NCI-H2081 treated with DMSO at 0.1 percent for 48 hours (cell line): ENCODE measurements at places on chromosomes 4 and X.

- peak; percentile 40 for DNase-seq
These were observed at the start of gene NDST3 for GRCh38 chr4:118034053-118034785. Gene NDST3, plus strand, starts transcription at chr4:118034486. Its CDS starts 19,425 bp downstream, at chr4:118053911.

GRCh38 chrX:77899081-77899828 lies at the start of gene COX7B:
Gene COX7B, plus strand, starts transcription at chrX:77899468. Its CDS starts 86 bp downstream, at chrX:77899554.
- DNase-seq: peak; percentile 96

DNA sequence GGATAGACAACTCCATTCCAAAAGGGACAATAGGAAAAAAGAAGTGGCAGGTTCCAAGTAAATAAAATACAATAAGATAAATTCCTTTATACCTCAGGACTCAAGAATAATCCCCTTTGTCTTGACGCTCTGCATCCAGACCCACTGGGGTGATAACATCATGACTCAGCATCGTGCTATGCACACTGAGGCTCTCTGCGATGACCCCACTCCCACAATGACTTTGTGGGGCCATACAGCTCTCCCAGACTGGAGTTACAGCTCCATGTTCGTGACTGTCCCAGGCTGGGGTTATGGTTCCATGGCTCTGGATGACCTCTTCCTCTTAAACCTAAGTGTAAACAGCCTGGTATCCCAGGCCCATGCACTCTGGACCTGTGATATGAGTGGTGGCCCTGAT lies 254.5 kb upstream of the ADGRL3 start:
- no peak for DNase-seq

GRCh38 chr4:78971776-78972175 lies 32.5 kb upstream of the PAQR3 start:
- no peak for DNase-seq

DNA sequence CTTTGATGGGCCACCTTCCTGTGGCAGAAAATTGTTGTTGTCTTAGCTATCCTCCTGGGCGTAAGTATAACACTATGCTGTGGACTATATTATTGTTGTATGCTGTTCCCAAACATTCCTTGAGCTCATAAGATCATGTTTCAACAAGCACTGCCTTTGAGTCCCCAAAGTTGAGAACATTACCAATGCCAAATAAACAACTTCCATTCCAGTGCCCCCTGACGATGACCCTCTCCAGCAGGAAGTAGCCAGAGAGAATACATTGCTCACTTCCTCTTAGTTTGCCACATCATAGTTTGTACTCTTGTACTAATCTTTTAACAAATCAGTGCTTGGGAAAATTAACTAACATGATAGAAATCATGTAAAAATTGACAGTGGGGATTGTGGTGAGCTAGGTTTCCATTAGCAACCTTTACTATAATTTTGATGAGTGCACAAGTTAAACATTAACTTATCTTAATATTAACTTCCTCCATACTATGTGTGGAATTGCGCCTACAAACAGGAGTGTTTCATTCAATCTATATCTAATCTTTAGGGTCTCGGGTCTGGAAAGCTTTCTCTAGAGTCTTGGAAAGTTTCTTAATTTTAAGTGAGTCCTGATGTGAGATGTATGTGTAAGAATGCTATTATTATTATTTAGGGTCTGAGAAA lies 20.3 kb upstream of the DHX15 start:
- DNase-seq: no peak

- no peak for DNase-seq
These were observed 432.8 kb upstream of the FMR1 start for GRCh38 chrX:147478899-147479298.

DNA sequence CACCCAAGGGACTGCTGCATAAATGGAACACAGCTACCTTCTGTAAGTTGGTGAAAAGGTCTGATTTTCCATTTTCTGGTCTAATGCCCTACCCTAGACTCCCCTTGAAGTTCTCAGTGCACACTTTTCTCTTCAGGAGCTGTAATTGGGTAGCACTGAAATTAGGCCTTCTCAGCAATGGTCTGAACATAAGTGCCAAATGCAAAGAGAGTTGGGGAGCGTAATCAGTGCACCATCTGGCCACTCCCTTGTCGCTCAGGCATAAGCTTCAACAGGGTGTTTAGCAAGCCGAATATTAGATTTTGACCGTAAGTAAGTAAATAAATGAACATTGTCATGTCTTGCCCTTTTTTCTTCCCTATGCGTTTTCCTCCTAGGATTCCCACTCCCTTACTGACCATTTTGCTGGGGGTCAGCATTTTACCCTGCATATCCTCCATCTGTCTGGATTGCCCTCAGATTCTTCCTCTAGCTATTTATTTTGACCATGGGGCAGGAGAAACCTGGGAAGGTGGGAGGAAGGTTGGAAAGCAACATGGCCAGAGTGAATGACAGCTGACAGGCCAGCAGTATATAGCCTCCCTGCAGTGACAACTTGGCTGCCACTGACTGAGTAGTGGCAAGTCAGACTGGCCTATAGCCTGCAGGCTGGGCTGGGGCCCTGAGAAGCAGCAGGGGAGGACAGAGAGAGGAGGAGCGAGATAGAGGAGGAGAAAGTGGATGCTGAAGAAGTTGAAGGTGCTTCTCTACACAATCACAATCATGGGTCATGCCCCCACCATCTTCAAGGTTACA lies 2.7 kb downstream of the NHSL2 start:
- DNase-seq: no peak

GRCh38 chr4:93320356-93320755 lies 508.2 kb upstream of the ATOH1 start:
- no peak for DNase-seq

DNA sequence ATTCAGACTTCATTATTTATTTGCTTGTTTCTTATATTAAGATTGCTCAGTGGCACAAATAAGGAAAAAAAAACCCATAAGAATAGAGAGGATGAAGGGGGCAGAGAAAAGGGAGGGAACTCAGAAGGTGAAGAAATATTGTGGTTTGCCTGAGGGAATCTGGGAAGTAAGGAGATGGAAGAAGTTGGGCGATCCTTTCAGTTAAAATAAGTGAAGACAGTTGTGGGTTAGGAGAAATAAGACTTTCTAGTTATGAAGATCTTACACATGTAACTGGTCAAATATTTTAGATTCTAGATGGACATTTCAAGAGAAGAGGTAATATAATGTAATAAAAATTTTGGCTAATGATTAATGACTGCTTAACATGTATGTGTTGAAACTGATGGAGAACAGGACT lies 138.7 kb upstream of the LIMCH1 start:
- DNase-seq: no peak

- no peak for DNase-seq
These were observed 9.8 kb upstream of the CISD2 start for GRCh38 chr4:102858828-102859464.

DNA sequence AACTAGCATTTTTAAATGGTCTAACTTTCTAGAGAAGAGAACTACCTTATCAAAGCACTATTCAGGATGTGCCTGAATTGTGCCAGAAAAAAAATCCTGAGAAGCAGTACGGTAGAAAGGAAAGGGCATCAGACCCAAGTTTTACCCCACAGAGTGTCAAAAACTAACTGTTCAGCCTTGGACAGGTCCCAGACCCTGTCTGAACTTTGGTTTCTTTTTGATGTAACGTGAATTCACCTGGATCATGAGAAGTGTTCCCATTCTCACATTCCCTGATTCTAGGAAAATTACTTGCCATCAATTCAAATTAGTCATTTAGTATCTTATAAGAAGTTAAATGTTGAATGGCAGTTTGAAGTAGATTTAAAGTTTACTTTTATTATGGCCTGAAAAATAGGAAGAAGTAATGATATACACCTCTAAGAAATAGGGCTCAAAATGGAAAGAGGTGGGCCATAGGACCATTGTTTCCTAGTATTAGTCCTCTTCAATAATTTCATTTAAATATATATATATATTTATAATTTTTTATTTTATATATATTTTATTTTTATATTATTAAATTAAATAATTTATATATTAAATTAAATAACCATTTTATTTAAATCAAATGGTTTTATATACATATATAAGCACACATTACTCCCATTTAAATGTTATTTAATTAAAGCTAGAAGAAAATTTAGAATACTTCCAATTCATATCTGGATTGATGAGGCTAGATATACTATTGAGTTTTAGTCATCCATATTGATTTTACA lies 181.9 kb upstream of the PPARGC1A start:
- DNase-seq: no peak

DNA sequence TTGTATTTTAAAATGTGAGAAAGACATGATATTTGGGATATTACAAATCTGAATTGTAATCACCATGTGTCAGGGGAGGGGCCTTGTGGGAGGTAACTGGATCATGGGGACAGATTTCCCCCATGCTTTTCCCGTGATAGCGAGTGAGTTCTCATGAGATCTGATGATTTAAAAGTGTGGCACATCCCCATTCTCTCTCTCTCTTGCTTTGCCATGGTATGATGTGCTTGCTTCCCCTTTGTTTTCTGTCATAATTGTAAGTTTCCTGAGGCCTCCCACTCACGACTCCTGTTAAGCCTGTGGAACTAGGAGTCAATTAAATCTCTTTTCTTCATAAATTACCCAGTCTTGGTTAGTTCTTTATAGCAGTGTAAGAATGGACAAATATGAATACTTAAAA lies 39.0 kb downstream of the CCDC158 start:
- no peak for DNase-seq

- no peak for DNase-seq
These were observed 456.1 kb downstream of the FGF13 start for GRCh38 chrX:138255373-138255772.

GRCh38 chrX:46873746-46874145 lies 36.9 kb downstream of the RP2 start:
- no peak for DNase-seq

DNA sequence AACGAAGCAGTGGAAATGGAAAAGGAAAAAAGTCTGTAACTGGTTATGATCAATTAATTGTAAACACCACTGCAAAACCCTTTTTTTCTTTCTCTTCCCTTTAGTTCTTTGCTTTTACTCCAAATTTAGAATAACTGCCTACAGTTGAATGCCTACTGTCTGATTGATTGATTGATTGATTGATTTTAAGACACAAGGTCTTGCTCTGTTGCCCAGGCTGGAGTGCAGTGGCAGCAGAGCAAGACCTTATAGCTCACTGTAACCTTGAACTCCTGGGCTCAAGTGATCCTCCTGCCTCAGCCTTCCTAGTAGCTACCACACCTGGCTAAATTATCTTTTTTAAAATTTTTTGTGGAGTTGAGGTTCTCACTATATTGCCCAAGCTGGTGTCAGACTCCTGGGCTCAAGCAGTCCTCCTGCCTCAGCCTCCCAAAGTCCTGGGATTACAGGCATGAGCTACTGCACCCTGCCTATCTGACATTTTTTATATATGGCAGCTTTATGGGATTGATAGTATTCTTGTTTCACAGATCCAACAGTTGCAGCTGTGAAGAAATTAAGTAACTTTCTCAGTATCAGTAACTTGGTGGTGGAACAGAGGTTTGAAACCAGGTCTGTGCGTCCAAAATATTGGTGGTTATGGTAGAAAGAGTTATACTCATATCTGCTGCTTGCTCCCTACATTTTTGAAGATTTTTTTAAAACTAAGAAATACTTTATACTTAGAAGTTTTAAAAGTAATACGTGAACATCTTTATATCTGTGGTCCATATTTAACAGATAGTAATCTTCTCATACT lies 12.4 kb downstream of the UBE2K start:
- DNase-seq: no peak

GRCh38 chr4:94171616-94172015 lies 36.0 kb upstream of the SMARCAD1 start:
- DNase-seq: no peak

GRCh38 chrX:39896951-39897740 lies 200.6 kb downstream of the BCOR start:
- DNase-seq: no peak

GRCh38 chr4:80240976-80241375 lies 25.5 kb upstream of the FGF5 start:
- DNase-seq: no peak

DNA sequence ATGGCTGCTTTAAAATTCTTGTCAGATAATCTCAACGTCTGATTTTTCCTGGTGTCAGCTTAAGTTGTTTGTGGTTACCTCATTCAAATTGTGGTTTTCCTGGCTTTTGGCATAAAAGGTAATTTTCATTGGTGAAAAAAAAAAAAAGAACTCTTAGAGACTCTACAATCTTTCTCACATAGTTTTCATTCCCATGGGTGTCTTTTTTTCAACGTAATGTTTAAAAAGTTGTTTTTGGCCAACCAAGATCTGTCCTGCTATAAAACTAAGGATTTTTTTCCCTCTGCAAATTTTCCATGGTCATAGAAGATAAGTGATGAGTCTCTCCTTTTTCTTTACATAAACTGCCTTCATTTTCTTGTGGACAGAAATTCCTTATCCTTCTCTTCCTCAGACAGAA lies 28.9 kb upstream of the RPS6KA6 start:
- no peak for DNase-seq

DNA sequence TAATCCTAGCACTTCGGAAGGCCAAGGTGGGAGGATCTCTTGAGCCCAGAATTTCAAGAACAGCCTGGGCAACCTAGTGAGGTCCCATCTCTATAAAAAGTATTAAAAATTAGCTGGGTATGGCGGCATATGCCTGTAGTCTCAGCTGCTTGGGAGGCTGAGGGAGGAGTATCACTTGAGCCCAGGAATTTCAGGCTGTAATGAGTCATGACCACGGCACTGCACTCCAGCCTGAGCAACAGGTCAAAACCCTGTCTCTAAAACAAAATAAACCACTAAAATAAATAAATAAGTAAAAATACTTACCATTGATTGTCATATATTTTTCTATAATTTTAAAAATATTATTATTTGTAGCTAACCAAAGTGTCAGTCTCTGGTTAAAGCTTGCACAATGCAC lies 315.6 kb upstream of the SMIM31 start:
- no peak for DNase-seq

- no peak for DNase-seq
These were observed 85.9 kb downstream of the REPS2 start for GRCh38 chrX:17032351-17032750.

- DNase-seq: no peak
These were observed 833.6 kb upstream of the AGA start for GRCh38 chr4:178275671-178276360.

DNA sequence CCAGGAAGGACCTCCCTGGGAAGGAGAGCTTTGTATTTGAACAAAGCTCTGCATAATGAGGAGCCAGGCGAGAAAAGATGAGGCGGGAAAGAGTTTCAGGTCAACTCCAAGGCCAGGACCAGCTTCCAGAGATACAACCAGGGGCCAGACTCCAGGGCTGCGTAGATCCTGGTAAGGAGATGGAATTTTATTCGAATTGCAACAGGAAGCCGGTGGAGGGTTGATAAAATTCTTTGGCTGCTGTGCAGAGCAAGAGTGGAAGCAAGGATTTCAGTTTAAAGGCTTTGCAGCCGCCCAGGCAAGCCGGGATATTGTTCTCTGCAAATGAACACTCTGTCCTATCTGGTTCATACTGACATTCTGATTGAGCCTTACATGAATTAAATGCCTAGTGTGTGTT lies 40.2 kb upstream of the CBR4 start:
- DNase-seq: no peak

GRCh38 chrX:134647477-134647877 lies 10.8 kb downstream of the PLAC1 start:
- DNase-seq: no peak

GRCh38 chr4:130044788-130045531 lies 949.0 kb downstream of the C4orf33 start:
- no peak for DNase-seq

DNA sequence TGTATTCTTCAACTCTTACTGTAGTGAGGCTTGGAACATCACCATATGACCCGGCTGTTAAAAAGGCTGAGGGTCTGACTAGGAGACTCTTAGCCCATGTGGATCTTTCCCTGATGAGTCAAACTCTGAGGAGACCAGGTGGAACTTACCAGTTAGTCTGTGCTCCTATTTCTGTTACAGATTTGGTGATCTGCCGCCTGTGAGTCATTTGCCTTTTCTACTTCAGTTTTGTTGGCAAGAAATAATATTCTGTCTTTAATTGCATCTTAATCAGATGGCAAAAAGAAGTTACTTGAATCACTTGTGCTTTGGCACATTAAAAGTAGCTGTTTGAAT lies 48.4 kb downstream of the MTM1 start:
- DNase-seq: no peak
